Cerebellar nuclear complex (tissue), 1 donor: ENCODE measurements at places on chromosomes 13 and 19.

DNA sequence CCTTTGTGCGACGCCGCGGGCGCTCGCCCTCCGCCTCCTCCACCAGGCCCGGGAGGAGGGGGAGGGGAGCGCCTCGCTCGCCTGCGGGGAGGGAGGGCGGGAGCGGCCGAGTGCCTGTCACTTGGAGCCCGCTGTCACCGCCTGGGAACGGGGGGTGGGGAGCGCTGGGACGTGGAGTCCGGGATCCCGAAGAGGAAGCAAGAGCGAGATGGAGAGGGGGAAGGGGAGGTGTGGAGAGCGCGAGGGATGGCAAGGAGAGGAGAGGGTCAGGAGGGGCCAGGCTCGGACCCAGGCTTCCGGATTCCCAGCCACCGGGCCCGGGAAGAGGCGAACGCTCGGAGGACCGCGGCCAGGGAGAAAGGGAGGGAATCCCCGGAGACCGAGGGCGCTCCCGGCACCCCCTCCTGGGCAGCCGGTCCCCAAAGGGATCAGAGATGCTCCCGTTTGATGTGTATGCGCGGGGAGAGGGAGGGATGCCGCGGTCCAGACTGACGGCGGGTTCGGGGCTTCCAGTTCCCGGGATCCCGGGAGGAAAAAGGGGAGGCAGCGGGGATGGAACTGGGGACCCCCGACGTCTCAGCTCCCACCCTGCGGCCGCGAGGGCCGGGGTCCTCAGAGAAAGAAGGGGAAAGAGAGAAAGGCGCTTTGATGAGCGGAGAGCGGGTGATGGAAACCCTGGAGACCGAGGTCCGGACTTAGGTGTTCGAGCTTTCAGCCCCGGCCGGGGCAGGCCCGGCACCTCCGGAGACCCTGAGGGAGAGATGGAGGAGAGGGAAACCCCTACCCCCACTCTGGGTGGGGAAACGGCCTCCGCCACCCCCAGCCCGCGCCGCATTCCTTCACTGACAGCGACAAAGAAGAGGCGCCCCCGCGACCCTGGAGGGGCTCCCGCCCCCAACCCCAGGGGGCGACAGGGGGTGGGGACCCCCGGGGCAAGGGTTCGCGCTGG is 4.7 kb upstream of the DPF1 start:
- no peak for DNase-seq

DNA sequence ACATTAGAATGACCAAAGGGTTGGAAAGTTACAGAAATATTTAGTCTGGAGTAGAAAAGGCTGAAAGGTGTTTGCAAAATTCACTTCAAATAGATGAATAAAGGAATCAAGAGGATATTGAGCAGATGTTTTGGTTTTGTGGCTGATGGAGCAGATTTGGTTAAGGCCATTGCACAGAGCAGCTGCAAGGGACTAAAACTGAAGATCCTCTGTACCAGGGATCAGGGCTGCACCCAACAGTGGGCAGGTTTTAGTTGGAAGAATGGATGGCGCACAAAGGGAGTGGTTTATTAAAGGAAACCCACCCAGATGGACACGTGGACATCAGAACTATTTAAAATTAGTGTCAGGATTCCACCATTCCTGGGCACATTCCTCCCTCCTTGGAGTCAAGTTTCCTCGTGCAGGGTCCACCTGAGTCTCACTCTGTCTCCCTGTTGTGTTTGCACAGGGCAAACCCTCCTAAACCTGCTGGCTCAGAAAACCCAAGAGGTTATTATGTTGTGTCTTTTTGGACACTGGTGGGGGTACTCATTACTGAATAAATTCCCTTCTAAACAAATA is 9.2 kb upstream of the UBAC2 start:
- no peak for DNase-seq

- DNase-seq, result no peak
Observed at GRCh38 chr13:100382785-100383184, 205.8 kb downstream of the GGACT start.

DNA sequence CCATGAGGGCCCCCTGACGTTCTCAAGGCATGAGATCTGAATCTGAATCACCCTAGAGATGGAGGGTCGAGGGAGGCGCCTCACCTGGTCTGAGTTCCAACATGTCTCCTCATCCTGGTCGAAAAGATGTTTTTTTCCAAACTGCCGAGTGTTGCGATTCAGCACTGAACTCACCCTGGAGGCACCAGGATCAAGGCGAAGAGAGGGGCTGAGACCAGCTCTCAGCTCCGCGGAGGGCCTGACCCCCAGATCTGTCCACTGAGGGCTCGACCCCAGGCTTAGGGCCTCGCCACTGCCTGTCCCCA is 555 bp downstream of the NR2C2AP start:
- DNase-seq, result no peak

DNA sequence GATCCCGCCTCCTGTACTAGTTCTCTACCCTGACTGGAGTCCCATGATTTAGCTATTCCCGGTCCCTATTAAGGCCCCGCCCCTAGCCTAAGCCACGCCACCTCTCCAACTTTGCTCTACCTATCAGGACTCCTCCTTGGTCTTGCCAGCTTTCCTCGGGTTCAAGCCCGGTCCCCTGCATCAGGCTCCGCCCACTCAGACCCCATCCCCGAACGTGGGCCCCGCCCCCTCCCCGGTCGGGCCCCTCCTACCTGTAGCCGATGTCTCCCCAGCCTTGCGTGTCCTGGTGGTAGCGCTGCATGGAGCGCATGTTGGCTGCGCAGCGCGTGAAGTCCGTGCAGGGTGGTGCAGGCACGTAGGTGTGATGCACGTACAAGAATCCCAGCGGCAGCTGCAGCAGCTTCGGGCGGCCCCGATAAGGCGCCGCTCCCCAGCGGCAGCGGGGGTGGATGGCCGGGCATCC is 7.3 kb upstream of the RASAL3 start:
- DNase-seq, result no peak

DNA sequence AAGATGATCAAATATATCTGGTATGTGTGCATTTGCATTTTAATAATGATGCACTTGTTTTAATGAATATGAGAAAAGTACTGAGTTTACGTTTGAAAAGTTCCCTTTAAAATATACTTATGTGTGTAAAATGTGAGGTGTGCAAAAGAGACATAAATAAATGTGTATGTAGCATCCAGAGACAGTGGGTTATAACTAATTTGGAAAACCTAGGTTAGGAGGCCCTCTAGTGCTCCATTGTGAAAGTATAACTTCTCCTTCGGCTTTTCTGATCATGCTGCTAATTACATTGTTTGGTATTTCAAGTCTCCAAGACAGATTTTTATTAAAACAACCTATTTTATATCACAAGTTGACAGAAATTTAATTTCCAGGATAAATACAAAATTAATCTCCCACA is 30.1 kb downstream of the SCEL start:
- DNase-seq, result no peak

- no peak for DNase-seq
Observed at GRCh38 chr19:980133-980998, 3.8 kb upstream of the WDR18 start.

- no peak for DNase-seq
Observed at GRCh38 chr19:32652894-32653598, 21.9 kb downstream of the ANKRD27 start.

DNA sequence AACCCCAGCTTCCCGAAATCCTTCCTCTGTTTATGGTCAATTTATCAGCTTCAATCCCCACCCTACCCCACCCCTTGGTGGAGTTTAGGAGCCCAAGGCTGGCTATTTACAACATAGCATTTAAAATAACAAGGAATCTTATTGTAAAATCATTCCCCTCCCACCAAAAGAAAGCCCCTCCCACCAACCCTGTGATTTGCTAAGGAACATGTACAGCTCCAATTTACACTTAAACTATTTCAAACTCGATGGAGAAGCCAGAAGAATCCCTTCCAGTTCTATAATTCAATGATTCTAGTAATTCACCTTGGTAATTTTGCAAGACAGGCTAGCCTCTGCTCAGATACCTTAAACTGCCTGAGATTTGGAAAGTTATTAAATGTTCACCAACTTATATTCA is 3.0 kb downstream of the LATS2 start:
- no peak for DNase-seq

GRCh38 chr19:14567079-14567478 is 4.8 kb downstream of the NDUFB7 start:
- DNase-seq, result no peak

- DNase-seq, result peak; percentile 80
Observed at GRCh38 chr19:12610540-12611360, at the start of the genes ZNF490 and ZNF791. Gene ZNF490, minus strand, starts transcription at chr19:12610813. Its CDS starts 133 bp downstream, at chr19:12610680. Gene ZNF791, plus strand, starts transcription at chr19:12610920. Its CDS starts 160 bp downstream, at chr19:12611080.

- no peak for DNase-seq
Observed at GRCh38 chr19:19209372-19209771, 2.4 kb upstream of the NCAN start.

DNA sequence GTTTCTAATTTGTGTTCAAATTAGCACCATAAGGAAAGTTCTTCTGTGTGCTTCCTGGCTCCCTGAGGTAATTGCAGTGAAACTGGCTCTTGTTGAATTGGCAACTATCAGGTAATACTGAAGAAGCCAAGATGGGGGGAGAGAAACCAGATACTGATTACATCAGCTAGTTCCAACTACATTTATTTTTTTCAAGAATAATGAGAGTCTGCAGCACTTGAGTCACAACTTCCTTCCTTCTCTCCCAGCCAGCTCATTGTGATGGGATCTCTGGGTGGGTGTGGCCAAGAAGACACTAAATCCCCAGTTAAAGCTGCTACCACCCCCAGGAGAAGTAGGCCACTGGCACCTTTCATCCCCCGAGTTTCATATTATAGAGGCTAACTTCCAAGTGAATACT is 100.7 kb upstream of the RXFP2 start:
- no peak for DNase-seq

GRCh38 chr13:112711528-112712265 is 21.9 kb downstream of the ATP11A start:
- DNase-seq, result no peak

DNA sequence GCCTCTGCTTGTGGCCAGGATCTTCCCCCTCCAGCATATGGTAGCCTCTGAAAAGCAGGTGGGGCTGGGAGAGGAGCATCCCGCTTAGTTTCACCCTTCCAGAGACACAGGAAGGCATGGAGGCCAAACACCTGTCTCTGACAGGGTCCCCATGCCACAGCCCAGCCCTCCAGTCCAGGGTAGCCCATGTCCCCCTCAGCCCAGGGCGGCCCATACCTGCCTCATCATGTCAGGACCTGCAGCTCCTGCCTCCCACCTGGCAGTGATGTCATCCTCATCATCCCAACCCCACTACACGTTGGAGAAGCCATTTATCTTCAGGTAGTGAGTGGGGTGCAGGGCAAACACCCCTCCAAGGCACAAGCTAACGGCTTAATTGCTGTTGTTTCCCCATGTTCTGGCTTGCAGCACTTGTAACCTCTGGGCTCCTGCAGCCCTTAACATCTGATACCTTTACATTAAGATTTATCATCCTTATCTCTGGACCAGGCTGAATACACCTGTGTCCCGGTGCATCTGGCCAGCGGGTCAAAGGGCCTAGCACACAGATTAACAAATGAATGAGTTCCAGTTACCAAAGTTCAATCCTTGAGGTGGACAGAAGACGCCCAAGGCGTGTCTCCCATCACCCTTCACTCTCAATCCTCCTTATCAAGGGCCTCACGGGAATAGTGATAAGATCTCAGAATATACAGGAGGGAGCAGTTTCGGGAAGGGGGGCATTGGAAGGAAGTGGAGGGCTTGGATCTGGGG is 22.2 kb downstream of the ZNF175 start:
- no peak for DNase-seq

DNA sequence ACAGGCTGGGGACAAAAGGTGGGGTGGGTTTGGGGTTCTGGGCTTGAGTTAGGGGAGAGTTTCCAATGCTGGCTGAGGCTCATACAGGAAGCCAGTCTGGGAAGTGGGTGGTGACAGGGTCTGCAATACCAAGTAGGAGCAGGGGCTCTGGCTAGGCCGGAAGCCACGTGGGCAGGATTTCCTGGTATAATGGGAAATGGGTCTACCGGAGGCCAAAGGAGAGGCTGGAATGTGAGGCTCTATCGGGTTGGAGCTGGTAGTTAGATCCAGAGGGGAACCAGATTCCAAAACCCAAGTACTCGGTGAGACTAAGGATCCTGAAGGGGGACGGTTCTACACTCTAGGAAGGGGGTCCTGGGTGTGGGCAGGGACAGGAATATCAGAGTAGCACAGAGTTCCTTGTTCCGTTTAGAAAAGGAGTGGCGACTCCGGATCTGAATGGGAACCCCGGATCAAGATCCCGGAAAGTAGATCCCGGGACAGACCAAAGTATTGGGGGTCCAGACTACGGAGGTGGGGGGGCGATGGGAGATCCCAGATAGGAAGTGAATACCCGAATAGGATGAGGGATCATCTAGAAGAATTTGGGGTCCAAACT is 802 bp downstream of the CDC37 start:
- DNase-seq, result no peak

DNA sequence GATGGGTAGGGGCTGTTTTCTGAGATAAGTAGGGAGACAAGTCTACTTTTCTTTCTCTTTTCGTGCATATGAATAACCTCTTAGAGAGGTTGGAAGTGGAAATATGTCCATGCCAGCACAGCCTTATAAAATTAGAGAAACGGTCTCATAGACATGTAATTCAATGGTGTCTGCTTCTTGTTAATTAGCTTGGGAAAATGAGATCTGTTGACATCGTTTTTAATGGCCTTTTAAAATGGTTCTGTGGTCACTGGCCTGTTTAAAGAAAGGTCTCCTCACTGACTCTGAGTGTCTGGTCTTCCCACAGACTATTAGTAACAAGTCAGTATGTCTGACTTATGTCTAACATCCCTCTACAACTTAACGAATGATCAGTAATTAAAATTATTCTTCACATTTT is 487.1 kb downstream of the SLITRK6 start:
- no peak for DNase-seq
